ENCODE measurements at places on chromosomes 16 and 17.
A peak's percentile ranks its signal among the peaks of the same experiment; 100 is the strongest.

DNA sequence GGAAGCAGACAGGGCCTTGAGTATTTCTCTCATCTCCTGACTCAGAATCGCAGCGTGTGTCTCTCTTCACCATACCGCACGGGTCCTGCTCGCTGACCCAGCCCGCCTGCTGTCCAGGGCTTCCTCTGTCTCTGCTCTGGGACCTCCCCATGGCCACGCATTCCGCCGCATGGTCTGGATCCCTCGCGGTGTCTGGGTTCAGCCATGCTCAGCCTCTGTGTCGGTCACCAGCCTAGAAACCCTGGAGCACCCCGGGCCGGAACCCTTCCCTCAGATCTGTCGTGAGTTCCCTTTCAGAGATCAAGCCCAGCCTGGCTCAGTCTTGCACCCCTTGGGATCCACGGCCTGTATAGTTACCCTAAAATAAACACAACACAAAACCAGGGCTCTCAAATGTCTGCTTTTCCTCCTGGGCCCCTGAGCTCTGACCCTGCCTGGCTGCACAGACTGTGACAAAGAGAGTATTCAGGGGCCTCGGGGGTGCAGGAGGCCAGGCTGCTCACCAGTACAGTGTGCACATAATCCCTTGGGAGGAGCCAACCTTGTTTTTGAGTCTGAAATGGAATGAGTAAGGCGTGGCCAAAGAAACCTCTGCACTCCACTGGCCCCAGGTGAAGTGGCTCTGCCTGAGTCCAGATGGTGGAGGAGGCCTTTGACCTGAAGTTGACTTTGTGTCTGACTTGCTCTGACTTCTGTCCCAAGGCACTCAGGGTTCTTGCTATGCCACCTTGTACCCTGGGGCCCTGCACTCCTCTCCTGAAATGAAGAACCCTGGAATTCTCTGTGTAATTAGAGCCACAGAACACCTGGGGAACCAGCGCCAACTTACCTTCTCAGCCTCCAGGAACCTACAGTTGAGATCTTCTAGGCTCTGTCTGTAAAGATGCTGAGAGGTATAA is 5.8 kb upstream of the SPIRE2 start:
- DNase-seq: no peak

DNA sequence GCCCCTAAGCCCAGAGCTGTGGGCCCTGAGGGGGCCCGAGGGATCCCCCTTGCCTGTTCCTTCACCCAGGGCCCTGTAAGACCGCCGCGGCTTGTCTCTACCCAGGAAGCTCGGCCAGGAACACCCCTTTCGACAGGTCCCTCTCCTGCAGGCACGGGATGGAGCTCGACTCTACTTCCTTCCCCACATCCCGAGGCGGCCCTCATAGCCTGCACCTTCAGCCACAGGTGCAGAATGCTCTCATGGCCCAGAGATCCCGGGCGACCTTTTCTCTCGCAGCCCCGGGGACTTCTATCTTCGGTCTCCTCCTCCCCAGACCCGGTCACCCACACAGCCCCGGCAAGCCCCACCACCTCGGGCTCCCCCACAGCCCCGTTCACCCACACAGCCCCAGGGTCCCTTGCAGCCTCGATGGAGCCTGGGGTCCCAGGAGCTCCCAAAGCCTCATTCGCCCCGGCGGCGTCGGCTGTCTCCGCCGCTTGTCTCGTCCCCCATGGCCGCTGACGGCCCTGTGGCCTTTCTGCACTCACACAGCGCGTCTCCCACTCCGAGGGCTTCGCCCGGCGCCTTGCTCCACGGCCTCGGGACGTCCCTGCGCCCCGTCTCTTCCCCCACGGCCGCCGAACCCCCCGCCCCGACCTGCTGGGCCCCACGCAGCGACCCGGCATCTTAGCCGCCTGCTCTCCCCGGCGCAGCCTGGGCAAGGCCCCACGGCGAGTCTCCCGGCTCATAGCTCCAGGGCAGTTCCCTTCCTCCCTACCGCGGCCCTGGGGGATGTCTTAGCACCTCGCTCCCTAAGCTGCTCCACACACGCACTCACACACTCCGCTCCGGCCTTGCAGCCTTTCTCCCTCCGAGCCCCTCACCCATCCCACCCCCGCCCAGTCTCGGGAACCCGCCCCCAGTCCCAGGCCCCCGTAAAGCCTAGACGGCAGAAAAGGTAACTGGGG is 650 bp downstream of the KIAA0753 start:
- DNase-seq: peak; percentile 7

- no peak for DNase-seq
These were observed 38.2 kb downstream of the PSME3IP1 start for GRCh38 chr16:57147381-57148221.

DNA sequence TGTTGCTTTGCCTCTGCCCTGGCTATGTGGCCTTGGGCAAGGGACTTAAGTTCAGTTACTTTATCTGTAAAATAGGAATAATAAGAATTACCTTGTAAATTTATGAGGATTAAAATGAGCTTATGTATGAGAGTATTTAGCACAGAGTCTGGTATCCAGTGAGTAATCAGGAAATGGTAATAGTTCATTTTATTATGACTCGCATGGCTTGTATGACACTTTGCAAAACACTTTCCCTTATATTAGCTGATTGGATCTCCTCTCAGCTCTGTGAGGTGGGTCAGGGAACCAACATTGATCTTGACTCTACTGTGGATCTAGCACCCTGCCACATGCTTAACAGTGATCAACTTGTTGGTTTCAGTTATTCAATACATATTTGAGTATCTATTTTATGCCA is 8.3 kb upstream of the CDH3 start:
- no peak for DNase-seq

GRCh38 chr16:64826374-64826773 is 295.5 kb downstream of the CDH11 start:
- DNase-seq: no peak

DNA sequence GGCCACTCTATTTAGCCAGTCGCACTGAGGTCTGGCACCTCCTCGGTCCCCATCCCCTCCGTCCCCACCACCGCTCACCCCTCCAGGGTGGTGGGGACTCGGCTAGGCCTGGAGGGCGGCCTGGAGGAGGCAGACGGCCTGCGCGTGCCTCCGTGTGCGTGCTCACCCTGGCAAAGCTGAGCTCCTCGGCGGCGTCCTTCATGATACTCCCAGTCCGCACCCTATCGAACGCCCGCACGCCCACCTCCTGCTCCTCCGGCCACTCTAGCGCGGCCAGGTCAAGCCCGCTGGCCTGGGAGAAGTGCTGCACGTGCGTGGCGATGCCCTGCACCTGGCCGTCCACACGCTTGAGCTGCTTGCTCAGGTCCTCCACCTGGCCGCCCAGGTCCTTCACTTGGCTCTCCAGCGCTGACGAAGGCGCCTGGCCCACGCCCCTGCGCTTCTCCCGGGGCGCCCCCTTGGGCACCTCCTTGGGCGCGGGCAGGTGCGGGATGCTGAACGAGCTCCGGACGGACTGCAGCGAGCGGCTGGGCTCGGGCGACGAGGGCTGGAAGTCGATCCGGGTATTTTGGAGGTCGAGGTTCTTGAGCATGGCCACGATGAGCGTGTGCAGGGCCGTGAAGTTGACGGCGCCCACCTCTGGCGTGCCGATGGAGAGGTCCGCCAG is 644 bp downstream of the QRICH2 start:
- no peak for DNase-seq

DNA sequence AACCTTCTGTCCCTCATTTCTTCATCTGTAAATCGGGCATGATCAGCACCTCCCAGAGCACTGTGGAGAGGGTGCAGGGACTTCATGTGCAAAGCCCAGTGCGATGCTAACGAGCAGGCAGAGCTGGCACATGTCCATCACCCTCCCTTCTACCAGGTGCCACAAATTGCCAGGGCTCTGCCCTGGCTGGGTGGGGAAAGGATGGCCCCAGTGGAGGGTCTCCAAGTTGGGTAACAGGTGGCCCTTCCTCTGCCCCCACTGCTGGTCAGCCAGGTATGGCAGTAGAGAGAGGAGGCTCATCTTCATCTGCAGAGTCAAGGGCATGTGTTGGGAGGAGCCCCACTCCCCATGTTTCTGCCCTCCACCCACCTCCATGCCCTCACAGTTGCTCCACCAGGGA is 61.5 kb upstream of the CDH5 start:
- no peak for DNase-seq

- DNase-seq: no peak
These were observed 198.6 kb upstream of the HSBP1 start for GRCh38 chr16:83609178-83609577.

GRCh38 chr17:39527220-39527813 is 66.0 kb downstream of the CDK12 start:
- peak; percentile 60 for DNase-seq

GRCh38 chr17:21816592-21817567 is 124.6 kb downstream of the KCNJ18 start:
- no peak for DNase-seq

- DNase-seq: no peak
These were observed 136.9 kb downstream of the GRIN2A start for GRCh38 chr16:10045291-10045775.

DNA sequence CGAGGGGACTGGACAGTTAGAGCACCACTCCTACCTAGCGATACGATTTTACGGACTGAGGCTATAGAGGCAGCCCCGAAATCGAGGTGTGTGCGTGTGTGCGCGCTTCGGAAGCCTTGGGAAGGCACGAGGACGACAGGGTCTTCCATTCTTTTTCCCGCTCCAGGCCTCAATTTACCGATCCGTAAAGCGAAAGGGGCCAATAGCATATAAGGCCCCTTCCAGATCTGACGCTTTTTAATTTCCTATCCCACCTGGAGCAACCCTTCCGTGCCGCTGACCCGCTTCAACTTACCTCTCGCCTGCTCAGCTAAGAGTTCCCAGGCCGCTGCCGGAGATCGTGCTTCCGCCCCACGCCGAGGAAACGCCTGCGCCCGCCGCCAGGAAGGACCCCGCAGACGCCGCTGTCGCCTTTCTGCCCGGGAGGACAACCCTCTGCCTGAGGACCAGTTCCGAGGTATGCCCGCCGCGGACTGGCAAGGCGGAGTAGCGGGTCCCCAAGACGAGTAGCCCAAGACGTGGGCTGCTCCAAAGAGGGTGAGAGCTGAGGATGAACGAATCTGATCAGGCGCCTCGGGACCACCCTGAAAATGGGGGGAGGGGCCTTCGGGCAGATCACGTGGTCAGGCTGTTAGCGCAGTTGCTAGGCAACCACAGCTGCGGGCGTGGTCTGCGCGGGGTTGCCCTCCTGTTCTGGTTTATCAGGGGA is at the start of gene EFTUD2:
Gene EFTUD2, minus strand, starts transcription at position 372 of the 709 bp plus-strand sequence. CDS start 4,924 bp downstream, outside the sequence.
- peak; percentile 87 for DNase-seq

DNA sequence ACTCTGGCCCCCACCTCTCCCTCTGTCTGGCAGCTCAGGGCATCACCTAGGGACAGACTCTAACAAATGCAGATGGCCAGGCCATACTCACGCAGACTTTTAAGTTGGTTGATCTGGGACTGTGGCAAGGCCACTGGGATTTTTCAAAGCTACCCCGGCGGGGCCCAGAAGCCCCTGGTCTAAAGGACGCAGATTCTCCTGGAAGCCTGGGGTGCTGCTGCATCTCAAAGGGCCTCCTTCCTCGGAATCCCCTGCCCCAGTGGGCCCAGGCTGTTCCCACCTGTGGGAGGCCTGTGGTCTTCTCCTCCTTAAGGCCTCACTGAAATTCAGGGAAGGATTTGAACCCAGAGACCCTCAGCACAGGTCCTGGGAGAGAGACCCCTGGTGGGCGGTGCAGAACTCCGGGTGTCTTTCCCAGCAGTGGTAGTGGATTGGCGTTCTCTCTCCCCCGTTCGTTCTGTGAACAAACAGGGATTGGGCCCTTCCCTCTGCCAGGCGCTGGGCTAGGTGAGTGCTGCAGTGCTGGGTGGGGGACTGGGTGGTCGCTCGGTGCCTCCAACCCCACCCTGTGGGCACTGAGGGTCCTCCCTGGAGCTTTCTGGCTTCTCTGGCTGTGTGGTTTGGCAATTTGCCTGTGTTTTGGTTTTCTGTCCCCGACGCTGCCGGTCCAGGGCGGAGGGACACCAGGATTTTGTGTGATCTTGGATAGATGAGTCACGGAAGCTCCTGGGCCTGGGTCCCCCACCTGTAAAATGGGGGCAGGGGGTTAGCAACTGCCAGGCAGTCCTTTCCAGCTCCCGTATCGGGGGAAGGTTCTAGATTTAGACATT is 160.5 kb upstream of the GSE1 start:
- no peak for DNase-seq

DNA sequence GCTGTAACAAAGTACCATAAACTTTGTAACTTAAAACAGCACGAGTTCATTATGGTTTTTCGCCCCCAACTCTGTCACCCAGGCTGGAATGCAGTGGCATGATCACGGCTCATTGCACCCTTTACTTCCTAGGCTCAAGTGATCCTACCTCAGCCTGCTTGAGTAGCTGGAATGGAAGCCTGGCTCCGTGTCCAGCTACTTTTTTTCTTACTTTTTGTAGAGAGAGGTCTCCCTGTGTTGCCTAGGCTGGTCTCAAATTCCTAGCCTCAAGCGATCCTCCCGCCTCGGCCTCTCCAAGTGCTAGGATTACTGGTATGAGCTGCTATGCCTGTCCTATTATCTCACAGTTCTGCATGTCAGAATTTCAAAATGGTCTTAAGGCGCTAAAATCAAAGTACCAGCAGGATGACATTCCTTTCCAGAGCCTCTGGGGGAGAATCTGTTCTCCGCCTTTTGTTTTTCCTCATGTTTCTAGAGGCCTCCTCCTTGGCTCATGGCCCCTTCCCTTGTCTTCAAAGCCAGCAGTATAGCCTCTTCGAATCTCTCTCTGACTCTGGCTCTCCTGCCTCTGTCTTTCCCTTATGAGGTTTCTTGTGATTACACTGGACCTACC is 10.1 kb upstream of the PRM1 start:
- DNase-seq: no peak

- no peak for DNase-seq
These were observed 74.0 kb upstream of the HLF start for GRCh38 chr17:55190748-55191147.

- DNase-seq: no peak
These were observed 88.0 kb downstream of the TMEM100 start for GRCh38 chr17:55634702-55635101.

DNA sequence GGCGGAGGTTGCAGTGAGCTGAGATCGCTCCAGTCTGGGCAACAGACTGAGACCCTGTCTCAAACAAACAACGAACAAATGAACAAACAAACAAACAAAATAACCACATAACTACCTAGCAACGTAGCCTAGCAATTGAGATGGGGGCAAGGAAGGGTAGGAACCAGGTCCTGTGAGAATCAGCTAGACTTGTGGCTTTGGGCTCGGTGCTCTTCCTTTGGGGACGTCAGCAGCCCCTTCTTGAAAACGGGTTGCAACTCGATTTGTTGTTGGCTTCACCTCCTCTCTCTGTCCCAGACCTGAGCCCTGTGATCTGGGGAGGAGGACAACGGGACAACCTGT is 72.2 kb downstream of the ABCC1 start:
- no peak for DNase-seq
